ENCODE measurements at places on chromosomes 1 and 21.
A peak's percentile ranks its signal among the peaks of the same experiment; 100 is the strongest.

DNA sequence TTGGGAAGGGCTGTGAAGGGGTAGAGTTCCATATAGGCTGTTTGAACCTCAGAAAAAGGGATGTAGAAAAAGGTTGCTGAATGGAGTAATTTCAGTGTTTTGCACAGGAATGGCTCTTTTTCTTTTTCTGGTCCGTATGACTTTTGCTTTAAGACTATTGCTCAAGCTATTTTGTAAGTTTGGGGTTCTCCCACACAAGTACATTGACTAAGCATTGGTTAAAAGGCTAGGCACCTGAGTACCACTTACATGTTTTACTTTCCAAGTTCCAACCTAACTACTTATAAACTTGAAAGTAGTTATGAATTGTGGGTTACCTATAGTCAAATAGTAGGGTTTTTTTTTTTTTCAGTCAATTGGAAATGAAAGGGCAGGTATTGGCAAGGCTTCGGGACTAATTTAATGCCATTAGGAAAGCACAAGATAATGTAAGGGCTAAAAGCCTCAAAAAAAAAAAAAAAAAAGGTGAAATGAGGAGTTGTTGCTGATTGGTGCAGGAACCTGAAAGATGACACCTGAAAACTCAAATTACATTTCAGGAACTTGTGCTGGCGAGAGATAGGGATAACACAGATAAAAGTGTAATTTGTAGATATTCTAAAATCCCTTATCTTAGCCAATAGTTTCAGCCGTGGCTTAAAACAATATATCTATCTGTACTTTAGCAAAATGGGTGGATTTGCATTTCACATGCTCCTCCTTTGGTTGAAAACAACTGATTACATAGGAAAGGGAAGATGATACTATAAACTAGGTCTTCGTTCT, 209.5 kb downstream of the RPS6KC1 start:
- no peak for DNase-seq

DNA sequence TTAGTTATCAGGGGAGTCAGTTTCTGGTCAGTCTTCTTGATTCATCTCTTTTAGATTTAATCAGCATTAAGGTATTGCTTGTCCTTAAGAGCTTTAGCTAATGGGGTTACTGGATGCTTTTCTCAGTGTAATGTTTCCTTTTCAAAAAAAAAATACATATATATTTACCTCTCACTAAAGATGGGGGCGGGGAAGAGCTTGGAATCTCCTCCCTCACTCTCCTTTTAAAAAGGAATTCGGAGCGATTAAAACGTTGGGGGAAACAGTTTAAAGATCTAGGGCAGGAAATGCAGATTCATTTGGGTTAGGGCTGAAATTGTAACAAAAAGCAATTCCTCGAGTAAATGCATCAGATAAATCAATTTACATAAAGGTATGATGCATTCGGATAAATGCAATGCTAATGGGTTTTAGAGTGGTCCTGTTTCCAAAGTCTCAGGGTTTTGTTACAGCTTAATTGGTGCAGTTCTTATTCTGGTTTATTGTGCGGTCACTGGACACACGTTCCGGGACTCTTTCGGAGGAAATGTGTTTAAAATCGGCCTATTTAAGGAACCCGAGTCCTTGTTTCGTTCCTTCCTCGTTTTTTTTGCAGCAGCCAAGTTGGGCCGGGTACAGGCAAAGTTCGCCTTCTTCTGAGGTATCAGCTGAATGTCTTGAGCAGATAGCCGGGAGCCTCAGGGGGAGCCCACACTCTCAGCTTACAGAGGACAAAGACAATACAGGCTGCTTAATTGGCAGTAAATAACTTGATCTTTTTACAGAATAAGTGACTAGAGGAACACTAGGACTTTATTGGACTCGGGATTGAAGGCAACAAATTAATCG, 1.6 kb downstream of the LMO4 start:
- DNase-seq, result peak; percentile 48

GRCh38 chr1:147808025-147808424, 47.6 kb upstream of the GJA5 start:
- DNase-seq, result no peak

GRCh38 chr21:15617964-15618363, 111.8 kb upstream of the USP25 start:
- DNase-seq, result no peak

DNA sequence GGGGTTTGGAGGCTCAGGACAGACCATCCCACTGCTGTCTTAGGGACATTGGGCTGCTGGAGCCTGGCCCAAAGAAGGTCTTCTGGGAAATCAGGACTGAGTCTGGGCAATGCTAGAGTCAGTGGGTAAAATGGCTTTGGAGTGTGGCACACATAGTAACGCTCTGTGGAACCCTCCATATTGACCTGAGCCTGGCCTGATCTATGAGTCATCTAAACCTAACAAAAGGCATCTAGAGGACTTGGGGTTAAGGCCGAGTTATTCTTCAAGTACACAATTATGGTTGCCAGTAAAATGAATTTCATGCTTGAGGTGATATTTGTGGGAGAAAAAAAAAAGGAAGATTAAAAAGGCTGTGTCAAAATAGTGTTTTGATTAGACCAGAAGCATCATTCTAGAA, 77.7 kb downstream of the ST6GALNAC5 start:
- no peak for DNase-seq

Data from HL-60 (cell line).